NT2/D1 (cell line): ENCODE measurements at places on chromosomes 2 and 18.

- no peak for DNase-seq
Measured at GRCh38 chr2:67561457-67561965, 164.4 kb downstream of the ETAA1 start.

- no peak for DNase-seq
Measured at GRCh38 chr2:84040281-84040680, 418.8 kb downstream of the SUCLG1 start.

GRCh38 chr2:52512760-52513159 is 1254.8 kb upstream of the CHAC2 start:
- DNase-seq: no peak

DNA sequence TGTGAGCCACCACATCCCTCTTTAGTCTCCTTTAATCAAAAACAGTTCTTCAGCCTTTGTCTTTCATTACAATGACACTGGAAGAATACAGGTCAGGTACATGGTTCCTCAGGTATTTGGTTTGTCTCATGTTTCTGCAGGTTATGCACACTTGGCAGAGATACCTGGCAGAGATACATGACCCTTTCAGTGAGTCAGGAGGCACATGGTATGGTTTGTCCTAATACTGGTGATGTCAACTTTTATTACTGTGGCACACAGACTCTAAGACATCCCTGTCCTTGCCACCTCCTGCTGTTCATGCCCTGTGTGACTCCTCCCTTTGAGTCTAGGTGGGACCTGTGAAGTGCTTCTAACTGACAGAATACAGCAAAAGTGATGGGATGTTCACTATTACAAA is 58.4 kb downstream of the SPIRE1 start:
- no peak for DNase-seq

GRCh38 chr18:48968412-48969215 is 17.8 kb upstream of the SMAD7 start:
- no peak for DNase-seq

DNA sequence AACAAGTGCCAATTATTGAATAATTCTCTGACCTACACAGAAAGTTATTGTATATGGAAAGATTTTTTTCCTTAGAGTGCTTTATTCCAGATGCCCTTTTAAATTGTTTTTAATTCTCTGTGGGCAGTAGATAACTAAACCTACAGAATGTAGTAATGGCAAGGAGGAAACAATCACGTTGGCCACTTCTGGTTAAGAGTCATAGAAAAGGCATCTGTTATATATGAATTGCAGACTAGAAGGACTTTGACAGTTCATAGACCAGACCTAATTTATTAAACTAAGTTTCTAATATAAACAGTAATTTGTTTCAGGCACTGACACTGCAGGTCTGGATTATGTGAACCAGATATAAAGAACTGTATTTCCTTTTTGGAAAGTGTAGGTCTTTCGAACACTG is 607.5 kb downstream of the PLCL1 start:
- no peak for DNase-seq

DNA sequence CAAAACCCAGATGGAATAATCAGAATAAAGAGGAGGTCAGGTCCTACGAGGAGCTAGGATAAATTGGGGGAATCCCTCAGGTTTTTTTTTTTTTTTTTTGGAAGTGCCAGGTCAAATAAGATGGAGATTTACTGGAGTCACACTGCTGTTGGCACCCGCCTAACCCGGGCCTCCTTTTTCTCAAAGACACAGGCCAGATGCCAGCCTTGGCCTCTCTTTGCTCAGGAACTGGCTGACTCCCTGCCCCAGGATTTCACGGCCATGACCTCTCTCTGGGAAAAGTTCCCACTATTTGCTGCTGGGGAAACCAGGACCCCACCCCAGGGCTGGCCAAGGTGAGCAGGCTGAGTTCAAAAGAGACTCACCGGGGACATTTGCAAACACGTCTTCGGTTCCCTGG is 2.5 kb downstream of the CD8A start:
- DNase-seq: no peak

- no peak for DNase-seq
Measured at GRCh38 chr2:146523196-146523595, 1321.6 kb upstream of the ACVR2A start.

GRCh38 chr2:226077031-226077430 is 677.5 kb downstream of the NYAP2 start:
- DNase-seq: no peak
